Myocyte (in vitro differentiated cells): ENCODE measurements at places on chromosomes 6 and 20. TPM values are rescaled to one million over a fixed set of nuclear protein-coding genes. Genes with fewer than 3 reads are reported as not detected.

Gene PNPLA1
- not detected in 2 replicates for total RNA-seq

Gene BEND6
- total RNA-seq: 8.6 and 12.0 TPM in 2 replicates

Gene GSTA4
- 40.1 and 40.6 TPM in 2 replicates for total RNA-seq

Gene ZC2HC1B
- 0.36 TPM in 1 of 2 replicates, not detected in the other for total RNA-seq

Gene VNN1
- 2.7 TPM in 2 replicates for total RNA-seq

Gene NKX2-2
- total RNA-seq: not detected in 2 replicates

Gene LIME1
- total RNA-seq: 9.4 and 13.6 TPM in 2 replicates

Gene CHRNA4
- not detected in 2 replicates for total RNA-seq

Gene DLK2
- 3.3 and 6.2 TPM in 2 replicates for total RNA-seq

Gene VSTM2L
- 77.5 and 139 TPM in 2 replicates for total RNA-seq

Gene TSPO2
- not detected in 2 replicates for total RNA-seq

Gene GRM1
- total RNA-seq: 0.21 and 0.75 TPM in 2 replicates

Gene NDUFAF5
- 22.5 and 24.2 TPM in 2 replicates for total RNA-seq

Gene C6orf132
- total RNA-seq: 0.16 TPM in 2 replicates

Gene LAMA5
- 90.5 and 173 TPM in 2 replicates for total RNA-seq

- no peak for DNase-seq
These were observed 32.7 kb downstream of the TRDN start for GRCh38 chr6:123604067-123604466.

DNA sequence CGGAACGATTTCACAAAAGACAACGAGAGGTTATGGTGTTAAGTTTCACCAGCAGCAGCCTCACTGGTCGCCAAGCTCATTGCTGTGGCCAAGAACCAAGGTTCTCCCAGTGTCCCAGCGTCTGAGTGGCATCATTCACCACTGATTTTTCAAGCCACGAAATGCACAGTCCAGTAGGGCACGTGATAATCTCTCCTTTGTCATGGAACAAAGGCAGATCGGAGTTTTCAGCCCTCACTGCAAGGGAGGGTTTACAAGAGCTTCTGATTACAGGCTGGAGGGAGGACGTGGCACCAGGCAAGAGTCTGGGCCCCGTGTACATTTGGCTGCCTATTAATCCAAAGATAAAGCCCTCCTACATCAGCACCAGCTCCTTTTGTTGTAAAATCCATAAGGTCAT, 2.0 kb downstream of the CD24 start:
- DNase-seq: peak; percentile 81

DNA sequence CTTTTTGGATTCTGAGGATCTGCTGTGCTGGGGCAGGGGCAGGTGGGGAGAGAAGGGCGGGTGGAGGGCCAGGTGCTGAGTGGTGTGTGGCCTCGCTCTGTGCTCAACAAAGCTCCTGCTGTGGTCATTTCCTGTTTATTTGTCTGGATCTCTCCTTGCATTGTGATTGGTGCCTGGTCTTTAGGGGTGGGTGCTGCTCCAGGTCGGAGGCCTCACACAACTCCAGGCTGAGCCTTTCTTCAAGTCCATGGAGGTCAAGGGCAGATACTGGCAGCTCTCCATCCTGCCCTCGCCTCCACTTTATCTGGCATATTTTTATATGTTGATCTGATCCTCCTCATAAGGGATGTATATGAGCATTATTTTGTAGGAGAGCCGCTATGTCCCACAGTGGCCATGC, 36.2 kb downstream of the HLA-F start:
- DNase-seq: no peak

DNA sequence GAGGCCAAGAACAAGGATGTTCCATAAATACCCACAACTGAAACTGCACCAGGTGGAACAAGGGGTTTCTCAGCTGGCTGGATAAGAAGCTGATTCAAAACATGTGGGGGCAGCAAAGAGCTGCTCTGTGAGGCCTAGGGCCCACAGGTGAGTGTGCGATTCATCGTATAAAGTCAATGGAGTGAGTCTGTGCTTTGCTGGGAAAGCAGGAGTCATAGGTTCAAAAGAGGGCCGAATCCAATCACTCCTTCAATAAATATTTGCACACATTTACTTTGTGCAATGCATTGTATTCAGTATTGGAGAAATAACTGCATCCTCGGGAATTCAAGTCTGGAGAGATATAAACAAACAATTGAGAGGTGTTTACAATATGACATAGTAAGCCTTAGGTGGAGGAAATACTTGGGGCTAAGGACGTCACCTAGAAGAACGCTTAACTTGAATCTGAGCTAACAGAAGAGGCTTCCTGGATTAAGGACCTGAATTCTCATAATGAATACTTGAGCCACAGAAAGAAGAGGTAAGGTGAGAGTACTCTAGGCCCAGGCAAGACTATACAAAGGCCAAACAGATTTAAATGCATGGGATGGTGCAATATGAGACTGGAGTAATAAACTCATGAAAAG, 83.7 kb upstream of the TMEM30A start:
- DNase-seq: peak; percentile 37

DNA sequence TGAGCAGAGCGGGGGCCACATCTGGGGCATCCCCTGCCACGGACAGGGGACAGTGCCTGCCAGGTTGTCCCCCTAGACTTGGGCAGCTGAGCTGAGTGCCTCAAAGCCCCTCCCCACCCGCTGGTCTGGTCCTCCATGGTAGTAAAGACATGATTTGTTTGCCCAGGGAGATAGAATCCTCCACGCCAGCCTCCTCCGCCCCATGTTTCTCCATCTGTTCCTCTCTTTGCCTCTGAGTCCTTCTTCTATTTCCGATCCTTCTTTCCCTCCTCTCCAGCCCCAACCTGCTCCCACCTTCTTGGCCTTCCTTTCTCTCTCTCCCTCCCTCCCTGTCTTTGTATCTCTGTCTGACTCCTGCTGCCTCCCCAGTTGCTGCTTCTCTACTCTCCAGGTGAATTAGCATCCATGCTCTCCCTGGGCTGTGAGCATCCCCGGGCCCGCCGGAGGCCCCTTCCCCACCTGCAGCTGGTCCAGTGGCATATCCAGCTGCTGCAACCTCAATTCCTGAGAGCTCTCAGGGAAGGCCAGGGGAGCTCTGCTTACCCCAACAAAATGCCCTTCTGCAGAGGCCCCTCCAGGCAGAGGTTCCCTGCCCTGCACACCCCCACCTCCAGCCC, 45.8 kb downstream of the CPNE5 start:
- DNase-seq: no peak

DNA sequence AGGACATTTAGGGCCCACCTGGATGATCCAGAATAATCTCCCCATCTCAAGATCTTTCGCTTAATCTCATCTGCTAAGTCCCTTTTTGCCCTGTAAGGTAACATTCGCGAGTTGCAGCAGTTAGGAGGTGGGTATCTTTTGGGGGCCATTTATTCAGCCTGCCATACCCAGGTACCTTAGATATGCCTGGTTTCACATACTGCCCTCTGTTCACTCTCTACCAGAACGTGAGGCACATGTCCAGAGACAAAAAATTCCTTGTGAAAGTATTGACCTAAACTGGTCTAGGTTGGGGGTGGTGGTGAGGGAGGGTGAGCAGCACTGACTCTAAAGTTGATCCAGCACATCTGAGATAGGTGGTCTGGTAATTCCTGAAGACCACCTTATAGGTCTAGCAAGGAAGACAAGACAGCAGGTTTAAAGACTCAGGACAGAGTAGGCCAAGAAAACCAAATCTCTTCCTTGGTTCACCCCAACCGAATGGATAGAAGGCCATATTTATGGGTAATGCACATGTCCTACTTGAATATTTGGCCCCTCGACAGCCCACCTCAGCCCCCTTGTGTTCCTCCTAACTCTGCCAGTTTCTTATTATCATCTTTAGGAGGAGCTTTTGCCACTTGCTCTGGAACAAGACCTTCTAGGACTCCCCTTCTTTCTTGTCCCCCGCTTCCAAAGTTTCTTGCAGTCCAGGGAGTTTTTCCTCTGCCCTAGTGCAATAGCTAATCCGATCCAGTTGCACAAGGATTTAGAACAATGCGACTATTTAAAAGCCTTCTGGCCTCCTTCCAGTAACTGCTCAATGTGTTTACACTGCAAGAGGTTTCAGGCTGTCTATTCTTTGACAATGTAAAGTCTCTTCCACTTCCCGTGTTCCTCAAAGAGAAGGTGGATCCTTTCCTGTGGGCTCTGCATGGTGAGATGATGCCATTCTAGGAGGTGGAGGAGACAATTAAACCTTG, 213.0 kb upstream of the LAMP5 start:
- DNase-seq: peak; percentile 27

- peak; percentile 69 for DNase-seq
These were observed 36.9 kb upstream of the BLCAP start for GRCh38 chr20:37564388-37565133.

DNA sequence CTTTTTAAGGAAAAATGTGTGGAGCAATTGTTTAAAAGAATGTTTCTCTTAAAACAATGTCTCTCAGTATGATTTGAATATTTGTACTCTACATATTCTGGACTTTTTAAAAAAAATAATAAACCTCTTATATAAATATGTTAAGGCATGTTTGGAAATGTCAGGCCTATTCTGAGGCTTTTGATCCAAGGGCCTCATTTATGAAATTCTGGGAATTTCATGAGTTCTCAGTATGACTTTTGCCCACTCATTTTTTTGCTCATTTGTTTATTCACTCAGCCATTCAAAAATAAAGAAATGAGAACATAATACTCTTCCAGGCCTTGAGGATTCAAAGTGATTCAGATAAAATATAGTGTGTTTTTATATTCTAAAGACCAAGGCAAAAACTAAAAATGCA, 60.4 kb downstream of the DOK5 start:
- DNase-seq: no peak

- DNase-seq: no peak
These were observed 55.2 kb downstream of the SCAND1 start for GRCh38 chr20:35899064-35899463.

DNA sequence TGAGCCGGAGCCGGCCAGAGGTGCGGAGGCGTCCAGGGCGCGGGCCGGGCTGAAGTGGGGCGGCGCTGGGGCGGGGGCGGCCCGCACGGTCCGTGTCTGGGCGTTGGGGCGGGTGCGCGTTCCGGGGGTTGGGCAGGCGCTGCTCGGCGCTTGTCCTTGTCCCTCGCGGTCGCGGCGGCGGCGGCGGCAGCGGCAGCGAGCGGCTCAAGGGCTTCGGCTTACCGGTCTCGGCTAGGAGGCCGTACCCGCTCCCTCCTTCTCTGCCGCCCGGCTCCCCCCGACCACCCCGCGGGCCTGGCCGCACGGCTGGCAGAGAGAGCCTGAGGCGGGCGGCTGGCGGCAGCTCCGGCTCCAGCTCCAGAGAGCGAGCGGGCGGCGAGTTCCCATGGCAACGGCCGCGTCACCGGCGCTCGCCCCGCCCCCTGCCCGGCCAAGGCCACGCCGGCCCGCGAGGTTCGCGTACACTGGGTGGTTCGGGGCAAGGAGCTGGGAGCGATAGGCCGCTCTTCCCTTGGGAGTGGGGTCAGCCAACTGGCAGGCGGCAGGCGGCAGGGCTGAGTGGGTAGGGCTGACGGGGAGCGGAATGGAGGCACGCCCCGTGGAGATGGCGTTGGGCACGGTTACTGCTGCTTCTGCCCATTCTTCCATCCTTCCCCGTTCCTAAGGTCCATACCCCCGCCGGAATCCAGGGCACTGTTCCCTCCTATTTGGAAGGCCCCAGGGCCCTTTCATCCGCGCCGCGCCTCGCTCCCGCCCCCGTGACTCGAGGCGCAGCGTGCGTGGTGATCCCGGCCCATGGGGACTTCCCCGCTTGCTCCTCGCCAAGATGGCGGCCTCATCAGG, at the start of gene LRRC73:
Gene LRRC73, minus strand, starts transcription at position 363 of the 843 bp plus-strand sequence. CDS start 561 bp downstream, outside the sequence.
- peak; percentile 89 for DNase-seq

DNA sequence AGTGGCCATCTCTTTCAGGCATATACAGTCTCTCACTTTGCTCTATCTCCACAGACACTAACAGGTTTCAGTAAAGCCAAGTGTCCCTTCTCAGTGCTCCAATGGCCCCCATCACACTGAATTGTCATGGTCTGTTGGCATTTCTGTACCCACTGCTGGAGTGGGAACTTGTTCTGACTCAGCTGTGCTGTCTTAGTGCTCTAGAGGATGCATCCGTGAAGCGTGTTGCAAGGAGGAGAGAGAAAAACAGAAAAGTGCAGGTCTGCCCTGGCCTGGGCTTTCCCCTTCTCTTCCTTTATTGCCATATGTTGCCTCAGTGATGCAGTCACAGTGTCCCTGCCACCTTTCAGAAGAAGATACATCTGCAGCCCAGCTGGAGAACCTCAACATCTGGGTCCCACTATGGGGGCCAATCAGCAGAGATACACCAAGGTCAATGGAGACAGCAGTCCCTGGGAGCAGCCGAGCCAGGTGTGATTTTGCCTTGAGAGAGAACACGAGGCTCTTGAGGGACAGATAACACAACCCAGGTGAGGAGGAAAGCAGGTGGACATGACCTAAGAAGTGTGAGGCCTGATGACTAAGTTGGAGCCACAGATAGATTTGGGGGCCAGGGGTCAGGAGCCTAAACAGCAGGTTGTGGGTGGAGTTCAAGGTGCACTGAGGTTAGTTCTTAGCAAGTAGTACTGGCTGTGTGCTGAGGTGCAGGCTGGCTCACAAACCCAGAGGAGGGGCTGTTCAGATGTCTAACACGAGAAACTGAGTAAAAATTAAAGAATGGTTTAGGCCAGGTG, 5.6 kb upstream of the PLCG1 start:
- DNase-seq: no peak

- no peak for DNase-seq
These were observed 317.5 kb upstream of the MARCKS start for GRCh38 chr6:113539623-113540022.

DNA sequence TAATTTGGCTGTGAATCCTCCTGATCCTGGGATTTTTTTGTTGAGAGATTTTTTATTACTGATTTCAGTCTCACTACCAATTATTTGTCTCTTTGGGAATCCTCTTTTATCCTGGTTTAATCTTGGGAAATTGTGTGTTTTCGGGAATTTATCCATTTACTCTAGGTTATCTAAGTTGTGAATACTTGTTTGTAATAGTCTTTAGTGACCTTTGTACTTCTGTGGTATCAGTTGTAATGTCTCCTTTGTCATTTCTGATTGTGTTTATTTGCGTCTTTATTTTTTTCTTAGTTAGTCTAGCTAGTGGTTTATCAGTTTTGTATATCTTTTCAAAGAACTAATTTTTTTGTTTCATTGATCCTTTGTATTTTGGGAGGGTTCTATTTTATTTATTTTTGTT, 27.3 kb upstream of the ZNF337 start:
- no peak for DNase-seq

GRCh38 chr20:13659288-13659687, 20.6 kb upstream of the TASP1 start:
- DNase-seq: no peak

DNA sequence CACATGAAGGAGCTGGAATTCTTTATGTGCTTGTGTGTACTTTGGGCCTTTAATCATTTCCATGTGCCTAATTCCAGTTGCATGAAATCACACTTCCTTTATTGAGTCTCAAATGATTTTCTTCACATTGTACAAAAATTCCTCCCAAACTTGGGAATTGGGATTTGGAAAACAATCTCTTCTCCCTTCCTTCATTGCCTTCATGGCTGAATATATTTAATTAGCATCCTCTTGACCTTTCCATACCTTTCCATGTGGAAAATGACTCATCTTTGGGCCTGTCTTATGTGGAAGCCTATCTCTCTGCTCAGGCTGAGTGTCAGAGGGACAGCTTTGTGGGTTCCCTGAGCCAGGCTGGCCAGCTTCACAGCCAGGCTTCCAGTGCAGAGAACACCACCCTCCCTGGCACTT, 33.0 kb upstream of the CDH4 start:
- peak; percentile 2 for DNase-seq

DNA sequence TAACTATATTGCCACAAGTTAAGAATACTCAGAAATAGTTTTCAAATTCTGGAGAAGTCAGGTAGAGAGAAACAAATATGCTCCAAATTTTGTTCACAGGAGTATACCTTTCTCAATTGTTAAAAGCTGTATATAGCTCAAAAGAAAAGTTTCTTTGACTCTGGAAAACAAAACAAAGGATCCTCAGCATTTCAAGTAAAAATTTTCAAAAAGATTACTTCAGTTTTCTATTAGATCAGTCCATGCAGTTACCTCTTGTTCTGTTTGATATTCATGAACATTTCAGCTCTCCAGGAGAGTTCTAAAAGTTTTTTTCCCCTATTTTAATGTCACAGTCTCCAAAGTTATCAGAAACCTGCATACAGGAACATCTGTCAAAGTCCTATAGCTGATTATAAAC, 30.4 kb upstream of the ENTPD6 start:
- DNase-seq: no peak
